ENCODE measurements at places on chromosomes 2 and 18. TPM values are rescaled to one million over a fixed set of nuclear protein-coding genes. Genes with fewer than 3 reads are reported as not detected.

The CDH20 gene
- not detected for total RNA-seq

The QPCT gene
- 7.9 TPM for total RNA-seq

DNA sequence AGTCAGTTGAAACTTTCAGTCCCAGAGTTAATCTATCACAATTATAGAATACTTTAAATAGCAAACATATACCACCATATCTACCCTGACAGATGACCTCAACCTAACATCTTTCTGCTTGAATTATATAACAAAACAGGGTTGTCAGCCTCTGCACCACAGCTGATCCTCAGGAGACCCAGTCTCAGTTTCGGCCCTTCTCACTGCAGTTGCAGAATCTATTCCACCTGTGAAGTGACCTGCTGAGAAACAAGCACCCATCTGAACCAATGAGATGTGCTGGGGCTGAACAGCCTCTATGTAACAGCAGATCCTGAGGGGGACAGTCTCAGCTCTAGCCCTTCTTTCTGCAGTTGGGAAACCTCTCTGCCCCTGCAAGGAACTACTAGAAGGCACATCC, 567.6 kb downstream of the KCNJ3 start:
- no peak for DNase-seq

The ALK gene
- total RNA-seq: 0.06 TPM

All from left colon (tissue), 2 donors.